Sciatic nerve (tissue), 2 donors: ENCODE measurements at places on chromosomes 6 and 20.
A peak's percentile ranks its signal among the peaks of the same experiment; 100 is the strongest.

GRCh38 chr6:14945461-14946185 lies 300.2 kb upstream of the JARID2 start:
- no peak for DNase-seq

DNA sequence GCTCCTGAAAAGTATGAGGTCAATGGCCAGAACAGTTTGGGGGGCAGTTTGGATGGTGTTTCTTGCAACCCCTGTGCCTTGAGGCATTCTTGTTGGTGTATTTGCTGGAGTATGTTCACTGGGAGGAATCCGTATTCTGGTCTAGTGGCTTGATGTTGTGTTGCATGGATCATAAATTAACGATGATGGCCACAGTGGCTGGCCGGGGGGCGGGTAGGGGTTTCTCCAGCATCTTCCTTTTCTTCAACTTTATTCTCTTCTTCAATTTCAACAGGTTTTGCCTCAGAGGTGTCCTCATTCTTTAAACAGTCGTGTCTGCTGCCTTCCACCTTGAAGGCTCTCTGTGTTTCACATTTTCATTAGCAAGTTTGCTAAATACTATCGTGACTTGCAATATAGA lies 43.0 kb upstream of the THBS2 start:
- no peak for DNase-seq

GRCh38 chr20:6492271-6493055 lies 275.0 kb upstream of the BMP2 start:
- no peak for DNase-seq

DNA sequence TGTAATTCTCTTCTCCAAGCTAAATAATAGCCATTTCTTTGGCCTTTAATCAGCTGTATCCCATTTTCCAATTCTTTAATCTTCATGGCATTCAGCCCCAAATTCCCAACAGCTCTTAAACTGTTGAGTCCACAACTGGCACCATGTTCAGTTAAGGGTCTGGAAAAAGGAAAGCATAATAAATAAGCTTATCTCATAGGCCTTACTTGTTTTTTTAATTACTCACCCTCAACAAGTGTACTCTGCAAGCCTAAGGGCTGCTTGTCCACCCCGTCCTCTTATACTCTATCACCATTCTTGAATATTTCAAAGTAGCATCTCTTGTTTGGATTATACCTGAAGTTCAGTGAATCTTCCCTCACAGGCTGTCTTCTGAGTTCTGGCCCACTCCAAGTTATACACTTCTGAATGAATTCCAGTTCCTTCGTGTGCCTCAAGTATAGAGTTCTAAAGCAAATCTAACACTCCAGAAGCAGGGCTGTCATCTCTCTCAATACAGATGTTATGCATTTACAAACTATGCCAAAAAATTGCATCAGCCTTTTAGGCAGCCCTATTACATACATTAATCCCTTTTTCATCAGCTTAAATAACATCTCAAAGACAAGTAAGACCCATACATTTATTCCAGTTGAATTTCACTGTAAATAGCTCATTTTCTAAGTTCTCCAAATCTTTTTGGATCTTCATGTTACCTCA lies 98.7 kb downstream of the COL21A1 start:
- no peak for DNase-seq

DNA sequence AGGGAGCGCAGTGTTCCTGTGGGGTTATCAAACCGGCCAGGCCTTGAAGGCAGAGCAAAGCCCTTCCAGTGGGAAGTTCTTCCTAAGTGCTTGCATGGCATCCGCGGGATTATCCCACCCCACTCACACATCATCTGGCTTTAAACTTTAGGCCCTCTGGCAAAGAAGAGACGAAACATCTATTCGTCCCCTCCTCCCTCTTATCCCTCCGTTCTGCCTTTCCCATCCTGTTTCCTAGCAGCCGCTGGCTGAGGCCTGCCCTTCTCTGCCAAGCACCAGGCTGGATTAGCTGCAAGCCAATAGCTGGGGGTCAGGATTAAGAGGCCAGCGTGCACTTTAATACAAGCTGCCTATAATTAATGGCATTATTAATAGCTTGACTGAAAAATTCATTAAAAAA lies 621.0 kb downstream of the PKHD1 start:
- DNase-seq, result no peak

DNA sequence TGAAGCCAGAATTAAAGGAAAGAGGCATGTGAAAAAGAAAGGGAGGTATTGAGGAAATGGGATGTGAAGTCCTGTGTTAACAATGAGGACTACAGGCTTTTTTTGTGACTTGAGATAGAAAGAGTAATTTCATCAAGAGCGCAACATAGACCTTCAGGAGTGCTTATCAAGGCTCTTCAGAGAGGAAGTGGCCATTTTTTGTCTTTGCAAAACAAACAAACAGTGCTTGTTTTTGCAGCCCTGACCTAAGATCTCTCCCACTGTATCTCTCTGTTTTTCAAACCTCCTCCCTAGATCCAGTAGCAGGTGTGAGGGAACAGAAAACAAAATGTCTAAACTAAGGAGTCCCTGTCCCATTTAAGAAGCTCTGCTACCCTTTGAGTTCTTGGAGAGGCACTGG lies 710.3 kb upstream of the MARCKS start:
- no peak for DNase-seq

DNA sequence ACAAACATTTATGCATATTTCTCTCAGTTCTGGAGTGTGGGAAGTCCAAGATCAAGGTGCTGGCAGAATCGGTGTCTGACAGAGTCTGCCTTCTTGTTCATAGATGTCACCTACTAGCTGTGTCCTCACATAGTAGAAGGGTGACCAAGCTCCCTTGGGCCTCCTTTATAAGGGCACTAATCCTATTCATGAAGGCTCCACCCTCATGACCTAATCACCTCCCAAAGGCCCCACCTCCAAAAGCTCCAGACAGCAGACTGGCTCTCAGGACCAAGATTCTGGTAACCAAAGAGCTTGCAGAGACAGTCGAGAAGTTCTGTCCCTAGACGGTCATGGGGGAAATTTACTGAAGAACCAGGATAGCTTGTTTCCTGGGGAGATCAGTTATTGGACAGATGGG lies 139.1 kb downstream of the COL9A1 start:
- no peak for DNase-seq

- peak; percentile 88 for DNase-seq
Measured at GRCh38 chr6:39228992-39229767, at the start of gene KCNK5. TSS of gene KCNK5 (minus strand) at chr6:39229475. CDS start at chr6:39229111, 364 bp downstream.

- no peak for DNase-seq
Measured at GRCh38 chr6:1461207-1461606, 71.8 kb downstream of the FOXF2 start.

- no peak for DNase-seq
Measured at GRCh38 chr6:134551245-134551960, 233.5 kb upstream of the SGK1 start.

GRCh38 chr6:90107771-90108282 lies 188.8 kb downstream of the BACH2 start:
- DNase-seq, result no peak

DNA sequence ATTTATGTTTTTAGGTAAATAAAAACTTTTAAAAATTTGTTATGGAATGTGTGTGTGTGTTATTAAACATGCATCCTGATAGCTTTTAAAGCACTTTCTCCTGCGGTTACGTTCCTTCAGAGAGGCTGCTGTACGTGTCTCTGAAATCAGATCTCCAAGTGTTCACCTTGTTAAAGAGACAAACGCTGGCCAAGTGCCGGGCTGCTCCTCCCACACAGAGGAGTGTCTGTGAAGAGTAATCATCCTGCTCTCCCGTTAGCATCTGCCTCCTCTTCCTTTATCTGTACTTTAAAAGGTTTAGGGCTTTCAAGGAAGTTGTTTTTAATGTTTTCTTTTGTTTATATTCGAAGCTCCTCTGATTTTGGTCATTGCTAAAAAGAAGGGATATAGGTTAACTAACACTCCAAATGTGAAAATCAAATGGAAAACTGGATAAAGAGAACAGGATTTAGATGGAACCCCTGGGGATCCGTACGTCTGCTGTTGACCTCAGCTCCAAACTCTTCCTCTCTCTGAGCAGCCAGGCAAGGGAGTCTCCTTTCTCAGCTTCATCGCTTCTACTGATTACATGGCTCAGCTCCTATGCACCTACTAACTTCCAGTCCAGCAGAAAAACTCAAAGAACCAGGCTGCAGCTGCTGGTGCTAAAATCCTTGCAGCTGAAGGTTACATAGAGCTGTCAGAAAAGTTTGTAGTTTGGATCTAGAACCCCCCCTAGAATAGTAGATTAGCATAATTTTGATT lies 20.0 kb downstream of the IRF4 start:
- DNase-seq, result no peak

- DNase-seq, result no peak
Measured at GRCh38 chr6:135782546-135782945, 69.0 kb upstream of the PDE7B start.

DNA sequence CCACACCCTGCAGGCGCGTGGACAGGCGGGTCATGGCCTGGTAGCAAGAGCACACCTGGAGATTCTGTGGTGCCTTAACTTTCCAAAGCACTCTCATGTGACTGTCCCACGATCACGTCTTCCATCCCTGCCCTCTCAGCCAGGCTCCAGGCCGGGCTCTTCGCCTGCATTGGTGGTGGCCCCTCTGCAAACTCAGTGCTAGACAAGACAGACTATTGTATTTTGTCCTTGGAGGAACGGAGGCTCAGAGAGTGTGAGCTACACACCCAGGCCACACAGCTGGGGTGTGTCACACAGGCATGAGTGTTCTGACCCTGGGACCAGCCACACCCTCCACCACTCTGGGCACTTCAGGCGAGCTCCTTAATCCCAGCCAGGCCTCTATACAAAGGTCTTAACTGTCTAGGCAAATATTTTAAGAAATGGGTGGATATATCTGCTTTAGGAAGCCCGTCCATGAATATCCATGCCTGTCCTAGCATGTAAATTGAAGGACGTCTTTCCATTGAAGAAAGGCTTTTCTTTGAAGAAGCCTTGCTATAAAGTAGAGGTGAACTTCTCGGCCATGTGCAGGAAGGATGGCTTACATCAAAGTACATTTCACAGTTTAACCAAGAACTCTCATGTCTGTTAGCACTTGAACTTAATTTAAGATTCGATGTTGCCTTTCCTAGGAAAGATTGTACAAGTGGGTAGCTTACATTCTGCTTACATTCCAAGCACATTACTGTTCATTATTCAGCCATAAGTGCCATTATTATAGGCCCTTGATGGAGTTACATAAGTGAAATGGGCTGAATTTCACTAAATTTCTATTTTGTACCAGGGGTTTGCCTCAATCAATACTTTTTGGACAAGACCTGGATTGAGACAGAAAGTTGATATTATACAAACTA lies 263.9 kb downstream of the DLL1 start:
- no peak for DNase-seq

DNA sequence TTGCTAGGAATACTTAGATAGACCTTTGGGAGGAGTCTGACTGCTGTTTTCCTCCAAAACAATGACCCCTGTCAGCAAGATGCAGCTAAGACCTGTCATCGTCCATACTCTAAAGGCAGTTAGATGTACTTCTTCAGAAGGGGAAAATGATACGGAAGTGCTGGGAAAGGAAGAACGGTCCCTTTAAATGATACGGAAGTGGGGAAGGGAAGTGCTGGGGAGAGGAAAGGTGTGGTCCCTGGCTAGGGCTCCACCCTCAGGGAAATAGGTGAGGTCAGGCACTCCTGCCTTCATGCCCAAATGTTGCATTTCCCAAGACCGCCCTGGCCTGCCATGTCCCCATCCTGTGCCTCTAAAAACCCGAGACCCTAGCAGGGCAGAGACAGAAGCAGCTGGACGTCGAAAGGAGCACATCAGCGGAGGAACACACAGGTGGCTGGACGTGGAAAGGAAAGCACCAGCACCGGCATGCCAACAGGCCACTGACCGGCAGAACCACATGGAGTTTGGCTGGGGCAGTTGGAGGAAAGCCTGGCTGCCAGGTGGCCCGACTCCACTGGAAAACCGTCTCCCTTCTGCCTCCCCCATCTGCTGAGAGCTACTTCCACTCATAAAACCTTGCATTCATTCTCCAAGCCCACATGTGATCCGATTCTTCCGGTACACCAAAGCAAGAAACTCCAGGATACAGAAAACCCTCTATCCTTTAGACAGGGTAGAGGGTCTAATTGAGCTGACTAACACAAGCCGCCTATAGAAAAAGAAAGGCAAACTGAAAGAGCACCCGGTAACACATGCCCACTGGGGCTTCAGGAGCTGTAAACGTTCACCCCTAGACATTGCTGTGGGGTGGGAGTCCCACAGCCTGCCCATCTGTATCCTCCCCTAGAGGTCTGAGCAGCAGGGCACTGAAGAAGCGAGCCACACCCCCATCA lies 94.6 kb downstream of the FAXC start:
- no peak for DNase-seq

DNA sequence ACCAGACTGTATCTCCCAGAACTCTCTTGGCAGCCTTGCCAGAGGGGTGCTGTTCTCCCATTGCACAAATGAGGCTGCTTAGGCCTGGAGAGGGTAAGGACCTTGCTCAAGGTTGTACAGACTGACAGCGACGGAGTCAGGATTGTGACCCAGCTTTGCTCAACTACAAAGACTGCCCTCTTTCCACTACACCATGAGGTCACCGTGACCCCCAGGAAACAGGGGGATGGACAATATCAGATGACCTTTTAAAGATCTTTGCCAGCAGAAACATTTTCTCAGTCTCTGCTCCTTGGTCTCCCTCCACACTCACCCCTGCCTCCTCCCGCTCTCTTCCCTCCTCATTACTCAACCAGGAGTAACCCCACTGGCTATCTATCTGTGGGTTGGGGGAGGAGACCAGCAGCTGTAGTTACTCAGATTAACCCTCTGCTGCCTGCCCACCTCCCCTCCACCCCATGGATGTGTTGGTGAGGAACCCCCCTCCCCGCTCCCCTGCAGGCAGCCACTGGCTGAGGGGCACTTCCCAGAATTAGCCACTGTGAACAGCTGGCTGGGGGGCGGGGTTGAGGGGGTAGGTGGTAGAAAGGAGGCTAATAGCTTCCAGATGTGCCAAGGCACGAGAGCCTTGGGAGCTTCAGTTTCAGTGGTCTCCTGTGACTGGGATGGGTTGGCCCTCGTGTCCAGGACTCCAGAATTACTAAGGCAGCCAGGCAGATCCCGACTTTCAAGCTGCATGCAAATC lies 26.9 kb upstream of the MRPS18A start:
- peak; percentile 75 for DNase-seq

- DNase-seq, result no peak
Measured at GRCh38 chr6:111211411-111212030, 124.2 kb downstream of the SLC16A10 start.

GRCh38 chr6:28446818-28447511 lies 3.7 kb upstream of the ZSCAN23 start:
- DNase-seq, result no peak

DNA sequence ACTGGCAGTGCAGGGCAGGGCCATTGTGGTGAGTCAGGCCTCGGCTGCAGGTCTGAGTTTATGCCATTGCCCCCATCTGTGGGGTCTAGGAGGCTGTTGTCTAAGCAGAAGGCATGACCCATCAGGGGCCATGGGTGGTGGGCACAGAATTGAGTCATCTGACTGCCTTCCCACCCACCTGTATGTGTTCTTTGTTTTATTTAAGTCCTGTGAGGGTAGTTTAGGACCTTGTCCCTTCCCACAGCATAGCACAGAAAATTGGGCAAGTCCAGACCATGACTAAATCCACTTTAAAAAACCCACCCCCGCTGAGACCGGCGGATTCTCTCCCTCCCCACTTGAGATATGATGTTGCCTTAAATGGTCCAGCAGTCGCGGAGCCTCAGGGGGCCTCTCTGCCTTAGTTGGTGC lies 40.3 kb downstream of the ERMARD start:
- no peak for DNase-seq
